ENCODE measurements at places on chromosomes 2 and 18.

GRCh38 chr2:190420801-190421200 lies 12.6 kb downstream of the MFSD6 start:
- DNase-seq = no peak

- no peak for DNase-seq
Measured at GRCh38 chr2:15808944-15809343, 131.4 kb upstream of the MYCN start.

- no peak for DNase-seq
Measured at GRCh38 chr2:38092196-38092902, 16.4 kb upstream of the CYP1B1 start.

DNA sequence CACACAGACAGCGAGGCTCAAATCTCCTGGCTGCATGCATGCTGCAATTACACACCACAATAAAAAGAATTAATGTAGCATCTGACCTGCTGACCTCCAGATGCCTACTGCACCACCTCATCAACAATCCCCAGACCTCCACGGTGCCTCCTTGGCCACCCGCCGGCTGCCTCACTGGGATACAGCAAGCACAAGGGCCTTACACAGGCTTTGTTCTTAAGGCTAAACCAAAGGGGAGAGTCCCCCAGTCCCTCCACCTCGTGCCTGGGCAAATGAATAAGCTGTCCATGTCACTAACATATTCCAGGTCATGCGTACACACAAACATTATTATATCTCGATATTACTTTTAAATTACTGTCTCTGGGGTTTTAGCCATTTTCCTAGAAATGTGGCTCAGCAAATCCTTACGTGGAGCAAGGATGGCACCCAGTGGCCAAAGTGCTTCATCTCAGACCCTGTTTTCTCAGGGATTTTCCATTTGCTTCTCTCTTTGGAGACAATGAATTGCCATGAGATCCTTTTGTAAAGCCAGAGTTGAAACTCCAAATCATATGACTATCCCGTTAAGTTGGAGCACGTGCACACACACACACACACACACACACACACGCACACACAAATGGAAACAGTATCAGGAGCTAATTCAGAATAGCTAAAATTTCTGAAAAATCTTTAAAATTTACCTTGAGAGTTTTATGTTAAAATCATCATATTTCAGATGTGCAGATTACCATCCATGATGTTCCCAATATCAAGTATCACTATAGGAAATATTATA lies 313.8 kb downstream of the PDE11A start:
- DNase-seq = peak; percentile 73

- DNase-seq = no peak
Measured at GRCh38 chr18:477565-477964, 22.9 kb downstream of the COLEC12 start.

- DNase-seq = no peak
Measured at GRCh38 chr18:46334868-46335281, 230.7 kb downstream of the HAUS1 start.

GRCh38 chr2:27275211-27276150 lies at the start of gene DNAJC5G:
DNAJC5G (plus strand) TSS chr2:27275433; CDS start chr2:27276729, 1,296 bp downstream.
- no peak for DNase-seq

- no peak for DNase-seq
Measured at GRCh38 chr2:15895615-15896469, 44.5 kb upstream of the MYCN start.

DNA sequence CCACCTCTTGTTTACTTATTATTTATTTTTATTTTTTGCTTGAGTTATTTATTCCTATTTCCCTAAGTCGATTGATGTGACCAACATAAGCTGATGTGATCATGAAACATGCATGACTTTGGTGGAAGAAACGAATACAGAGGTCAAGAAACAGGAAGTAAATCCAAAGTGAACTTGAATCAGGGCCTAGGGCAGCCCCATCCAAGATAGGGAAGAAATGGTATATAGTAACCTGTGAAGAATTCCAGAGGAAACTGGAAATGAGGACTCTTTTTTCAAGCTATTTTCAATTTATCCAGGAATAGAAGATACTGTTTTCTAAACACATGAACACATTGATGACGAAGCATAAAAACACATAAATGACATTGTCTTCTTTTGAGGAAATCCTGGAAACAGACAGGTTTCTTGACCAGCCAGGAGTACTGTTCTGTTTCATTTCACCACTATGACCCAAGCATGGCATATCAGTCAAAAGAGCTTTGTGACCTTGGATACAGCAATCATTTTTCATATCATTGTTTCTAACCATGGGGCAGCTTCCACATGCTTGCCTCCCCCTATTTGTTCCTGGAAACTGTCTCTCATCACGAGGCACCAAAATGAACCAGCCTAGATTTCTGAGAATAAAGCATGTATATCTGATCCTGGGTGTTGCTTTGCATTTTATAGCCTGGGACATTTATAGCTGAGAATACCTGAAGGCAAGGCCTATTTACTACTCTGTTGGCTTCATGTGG lies 9.1 kb upstream of the LCLAT1 start:
- no peak for DNase-seq

GRCh38 chr18:30280861-30281470 lies 761.6 kb downstream of the DSC3 start:
- peak; percentile 31 for DNase-seq

DNA sequence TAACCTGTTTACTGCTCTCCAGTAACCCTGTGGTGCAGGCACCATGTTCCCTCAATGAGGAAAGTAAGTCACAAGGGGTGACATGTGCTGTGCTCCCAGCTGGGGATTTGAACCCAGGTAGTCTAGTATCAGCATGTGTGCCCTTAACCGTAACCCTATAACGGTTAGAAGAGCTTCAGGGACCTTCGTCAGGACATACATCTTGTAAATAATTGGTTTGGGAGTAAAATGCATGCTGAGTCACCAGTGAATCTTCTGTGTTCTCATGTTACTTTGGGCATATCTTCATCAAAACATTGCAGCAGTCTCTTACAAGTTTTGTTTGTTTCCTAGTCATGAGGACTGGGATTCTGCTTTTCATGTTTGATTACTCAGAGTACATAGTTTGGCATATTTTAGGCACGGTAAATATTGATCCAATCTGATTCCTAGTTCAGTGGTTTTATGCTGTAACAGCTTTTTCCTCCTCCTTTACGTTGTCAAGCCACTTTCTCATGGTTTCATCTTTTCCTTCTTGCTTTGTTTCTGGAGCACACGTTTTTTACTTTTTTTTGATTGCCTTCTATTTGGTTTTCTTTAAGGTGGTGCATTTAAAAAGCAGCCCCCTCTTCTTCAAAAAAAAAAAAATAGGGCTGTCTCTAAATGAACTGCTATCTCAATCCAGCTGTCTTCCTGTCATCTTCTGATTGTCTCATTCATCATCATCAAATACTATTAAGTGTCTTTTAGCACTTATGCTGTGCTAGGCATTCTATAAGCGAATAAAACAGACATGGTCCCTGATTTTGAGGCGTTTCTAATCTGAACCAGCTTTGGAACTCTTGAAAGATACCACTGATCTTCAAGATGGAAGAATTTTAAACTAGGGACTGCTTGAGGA lies 50.4 kb downstream of the CLIP4 start:
- peak; percentile 1 for DNase-seq

- no peak for DNase-seq
Measured at GRCh38 chr2:6474161-6475140, 391.3 kb downstream of the CMPK2 start.

DNA sequence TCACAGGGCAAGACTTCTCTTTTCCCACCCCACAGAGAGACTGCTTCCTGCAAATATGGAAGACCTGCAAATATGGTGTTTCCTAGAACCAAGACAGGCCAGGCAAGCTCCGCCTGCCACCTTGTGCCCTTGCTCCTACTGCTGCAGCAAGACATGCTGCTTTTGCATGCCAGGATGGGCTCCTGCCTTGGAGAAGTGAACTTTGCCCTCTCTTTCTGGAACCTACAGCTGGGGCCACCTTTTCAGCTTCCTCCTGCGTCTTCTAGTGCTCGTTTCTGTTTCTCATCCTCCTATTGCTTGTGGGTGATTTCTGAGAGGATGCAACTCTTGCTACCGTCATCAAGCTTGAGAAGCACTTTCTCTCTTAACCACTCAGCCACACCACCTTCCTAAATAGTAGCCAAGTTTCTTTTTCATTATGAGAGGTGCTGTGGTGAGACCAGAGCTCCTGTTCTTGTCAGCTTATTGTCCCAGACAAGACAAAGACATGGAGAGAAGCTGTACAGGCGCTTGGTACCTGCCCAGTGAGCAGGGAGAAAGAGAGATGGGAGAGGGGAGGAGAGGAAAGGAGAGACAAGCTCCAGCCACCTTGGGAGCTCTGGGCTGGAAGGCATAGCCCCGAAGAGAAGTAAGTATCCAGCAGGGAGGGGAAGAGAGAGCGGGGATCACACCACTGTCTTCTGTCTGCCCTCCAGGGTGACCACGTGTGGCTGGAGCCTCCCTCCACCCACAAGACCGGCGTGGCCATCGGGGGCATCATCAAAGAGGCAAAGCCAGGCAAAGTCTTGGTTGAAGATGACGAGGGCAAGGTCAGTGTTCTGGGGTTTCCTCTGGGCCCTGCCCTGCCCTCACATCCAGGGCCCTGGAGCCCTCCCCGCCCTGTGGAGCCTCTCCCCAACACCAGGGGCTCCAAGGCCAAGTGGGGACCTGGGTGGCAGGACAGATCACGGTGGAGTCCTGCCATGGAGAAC lies 28.3 kb downstream of the MYO7B start:
- no peak for DNase-seq

GRCh38 chr2:142052220-142052863 lies 78.5 kb downstream of the LRP1B start:
- no peak for DNase-seq

DNA sequence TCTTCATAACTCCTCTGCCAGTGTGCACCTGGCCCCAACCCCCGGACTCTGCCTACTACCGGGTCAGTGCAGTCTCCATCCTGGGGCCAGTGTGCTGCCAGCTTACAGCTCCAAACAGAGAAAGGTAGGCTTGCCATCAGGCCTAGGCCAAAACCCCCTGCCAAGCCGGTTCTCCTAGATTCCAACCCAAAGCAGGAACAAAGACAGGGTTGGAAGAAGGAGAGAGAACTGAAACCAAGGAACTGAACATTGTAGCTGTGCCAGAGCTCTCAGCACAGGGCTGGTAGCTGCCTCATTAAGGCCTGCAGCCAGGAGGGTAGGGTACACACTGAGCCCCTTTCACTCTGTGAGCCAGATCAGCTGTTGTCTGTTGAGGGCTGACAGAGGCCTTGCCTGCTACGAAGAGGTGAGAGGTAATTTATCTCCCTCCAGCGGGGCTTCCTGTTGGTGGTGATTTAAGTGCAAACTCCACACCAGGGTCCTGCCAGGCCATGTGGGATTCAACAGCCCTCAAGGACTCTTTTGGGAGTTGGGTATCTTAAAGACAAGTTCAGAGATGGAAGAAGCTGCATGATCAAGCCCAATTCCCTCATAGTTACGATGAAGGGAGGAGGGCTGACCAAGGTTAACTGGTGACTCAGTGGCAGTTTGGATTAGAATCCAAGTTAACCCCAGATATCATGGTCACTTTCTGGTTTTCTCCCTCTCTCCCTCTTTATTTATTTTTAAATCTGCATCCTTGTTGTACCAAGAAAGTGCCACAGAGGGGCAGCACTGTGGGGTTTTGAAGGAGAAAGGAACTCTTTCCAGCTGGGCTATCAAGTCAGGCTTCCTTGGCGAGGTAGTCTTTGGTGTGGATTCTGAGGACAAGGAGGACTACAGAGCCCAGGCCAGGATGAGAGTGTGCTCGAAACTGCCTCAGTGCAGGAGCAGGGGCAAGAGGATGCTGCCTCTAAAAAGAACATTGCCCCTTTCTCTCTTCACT lies 48.1 kb downstream of the CYRIA start:
- DNase-seq = no peak

DNA sequence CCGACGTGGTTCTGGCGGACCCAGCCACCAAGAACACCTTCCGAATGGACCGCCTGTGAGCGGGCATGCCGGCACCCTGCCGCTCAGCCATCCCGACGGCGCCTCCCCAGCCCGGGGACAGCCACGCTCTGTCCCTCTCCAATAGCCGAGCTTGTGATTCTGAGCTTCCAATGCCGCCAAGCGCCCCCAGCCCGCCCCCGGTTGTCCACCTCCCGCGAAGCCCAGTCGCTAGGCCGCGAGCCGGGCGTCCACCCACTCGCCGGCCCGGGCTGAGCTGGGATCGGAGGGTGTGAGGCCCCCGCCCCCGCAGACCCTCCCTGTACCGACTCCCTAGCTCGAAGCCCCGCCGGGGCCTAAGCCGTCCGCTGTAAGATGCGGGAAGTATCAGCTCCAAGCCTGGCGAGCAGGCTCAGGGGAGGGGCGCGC lies 1195.1 kb upstream of the CHAC2 start:
- DNase-seq = no peak

DNA sequence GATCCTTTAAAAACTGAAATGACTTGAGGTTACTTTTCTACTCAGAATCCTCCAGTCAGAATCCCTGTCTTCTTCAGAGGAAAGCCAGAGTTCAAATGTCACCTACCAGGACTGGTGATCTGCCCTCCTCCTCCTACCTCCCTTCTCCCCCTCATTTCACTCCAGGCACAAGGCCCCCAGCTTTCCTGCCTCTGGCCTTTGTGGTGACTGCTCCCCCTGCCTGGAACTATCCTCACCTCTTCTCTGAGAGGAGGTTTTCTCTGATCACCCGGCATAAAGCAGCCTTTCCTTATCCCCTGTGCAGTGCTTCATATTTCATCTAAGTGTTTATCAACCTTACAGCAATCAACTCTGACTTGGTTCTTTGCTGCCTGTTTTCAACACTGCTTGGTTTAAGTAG lies 6.8 kb downstream of the B3GNT2 start:
- no peak for DNase-seq

DNA sequence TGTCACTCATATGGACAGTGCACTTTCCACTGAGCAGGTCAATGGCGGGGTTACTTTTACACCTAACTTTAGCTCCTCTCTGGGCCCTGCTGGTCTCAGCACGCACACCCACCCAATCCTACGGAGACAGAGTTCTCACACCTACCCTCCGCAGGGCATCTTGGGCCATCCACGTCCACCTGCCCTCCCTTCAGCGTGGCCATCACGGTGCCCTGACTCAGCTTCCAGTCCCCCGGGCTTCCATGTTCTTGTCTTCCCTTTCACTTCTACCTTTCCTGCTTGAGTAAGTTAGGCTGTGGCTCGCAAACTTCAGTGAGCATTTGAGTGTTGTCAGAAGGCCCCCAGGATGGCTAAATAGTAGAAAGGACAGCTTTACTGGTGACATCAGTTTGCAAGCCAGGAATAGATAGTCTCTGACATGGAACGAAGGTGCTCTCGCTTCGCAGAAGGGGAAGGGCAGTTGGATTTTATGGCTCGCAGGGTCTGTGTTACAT lies 232.4 kb downstream of the SEPTIN10 start:
- DNase-seq = no peak

Measured in right renal cortex interstitium (tissue), 3 donors.